Tracheal epithelial cell (primary cell): ENCODE measurements at places on chromosomes 3 and 15. TPM values are rescaled to one million over a fixed set of nuclear protein-coding genes. Genes with fewer than 3 reads are reported as not detected.

The DISP2 gene
- total RNA-seq: under 0.01 TPM in 2 replicates

The SAMD7 gene
- not detected in 2 replicates for total RNA-seq

The IMPG2 gene
- total RNA-seq: under 0.01 TPM in 2 replicates

The CLDN16 gene
- total RNA-seq: 1.3 and 10.4 TPM in 2 replicates

The SGO1 gene
- total RNA-seq: 0.21 and 0.72 TPM in 2 replicates

The FEZF2 gene
- total RNA-seq: not detected in 2 replicates

The SNX1 gene
- 22.4 and 24.1 TPM in 2 replicates for total RNA-seq

The RNF7 gene
- total RNA-seq: 39.9 and 42.2 TPM in 2 replicates

The ZBED2 gene
- total RNA-seq: 8.3 and 11.8 TPM in 2 replicates

The AMT gene
- total RNA-seq: 1.2 and 1.7 TPM in 2 replicates

The CIP2A gene
- total RNA-seq: 1.1 and 4.6 TPM in 2 replicates

The EID1 gene
- 91.3 and 104 TPM in 2 replicates for total RNA-seq

The KLHL40 gene
- not detected in 2 replicates for total RNA-seq

The ACTC1 gene
- not detected in 2 replicates for total RNA-seq

The FETUB gene
- total RNA-seq: not detected in 2 replicates

The CPNE9 gene
- not detected in 2 replicates for total RNA-seq
